Foreskin fibroblast (primary cell): ENCODE measurements at places on chromosomes 12 and 14.

- DNase-seq: no peak
These were observed 125.9 kb downstream of the CALM1 start for GRCh38 chr14:90522571-90523191.

DNA sequence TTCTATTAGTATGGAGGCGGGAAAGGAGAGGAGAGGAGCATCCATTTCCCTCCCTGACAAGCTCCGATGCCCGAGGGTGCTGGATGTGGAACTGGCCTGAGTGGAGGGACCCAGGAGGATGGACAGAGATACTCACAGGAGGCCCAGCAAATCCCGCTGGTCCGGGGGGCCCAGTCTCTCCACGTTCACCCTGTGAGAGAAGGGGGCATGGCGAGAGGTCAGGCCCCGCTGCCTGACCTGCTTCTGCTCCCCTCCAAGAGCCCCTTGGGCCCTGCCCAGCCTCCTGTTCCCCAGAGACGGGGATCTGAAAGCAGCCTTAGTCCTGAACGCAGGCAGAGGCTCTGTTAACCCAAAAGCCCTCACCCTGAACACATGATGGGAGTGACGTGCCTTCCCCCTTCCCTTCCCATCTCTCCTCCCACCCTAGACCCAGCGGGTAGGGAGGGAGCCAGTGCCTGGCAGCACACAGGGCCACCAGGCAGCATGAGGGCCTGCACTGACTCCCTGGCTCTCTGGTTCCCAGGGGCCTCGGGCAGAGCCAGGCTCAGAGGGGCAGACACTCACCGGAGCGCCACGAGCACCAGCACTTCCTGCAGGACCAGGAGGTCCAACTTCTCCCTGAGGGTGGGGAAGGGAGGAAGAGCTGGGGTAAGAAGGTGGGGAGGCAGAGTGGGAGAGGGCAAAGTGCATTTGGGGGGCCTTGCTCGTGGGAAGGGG, 17.5 kb downstream of the TMEM106C start:
- no peak for DNase-seq

- no peak for DNase-seq
These were observed 17.6 kb downstream of the CCDC88C start for GRCh38 chr14:91399868-91400640.

- no peak for DNase-seq
These were observed 20.5 kb downstream of the KITLG start for GRCh38 chr12:88559772-88560171.

DNA sequence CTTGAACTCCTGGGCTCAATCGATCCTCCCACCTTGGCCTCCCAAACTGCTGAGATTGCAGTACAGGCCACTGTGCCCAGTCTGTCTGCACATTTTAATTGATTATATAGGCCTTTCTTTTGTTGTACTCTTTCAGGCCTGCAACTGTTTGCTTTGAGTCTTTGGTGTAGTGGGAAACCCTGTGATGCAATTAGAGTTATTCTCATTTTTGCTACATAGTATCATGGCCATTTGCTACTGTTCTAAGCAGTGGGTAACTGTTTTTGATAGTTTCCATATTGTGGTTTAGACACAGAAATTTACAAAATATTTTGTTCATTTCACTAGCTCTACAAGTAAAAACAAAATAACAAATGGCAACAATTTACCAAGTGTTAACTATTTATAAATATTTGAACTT, 6.3 kb upstream of the TUBA1B start:
- no peak for DNase-seq

GRCh38 chr14:93231129-93231979, 24.3 kb downstream of the UBR7 start:
- DNase-seq: peak; percentile 77

DNA sequence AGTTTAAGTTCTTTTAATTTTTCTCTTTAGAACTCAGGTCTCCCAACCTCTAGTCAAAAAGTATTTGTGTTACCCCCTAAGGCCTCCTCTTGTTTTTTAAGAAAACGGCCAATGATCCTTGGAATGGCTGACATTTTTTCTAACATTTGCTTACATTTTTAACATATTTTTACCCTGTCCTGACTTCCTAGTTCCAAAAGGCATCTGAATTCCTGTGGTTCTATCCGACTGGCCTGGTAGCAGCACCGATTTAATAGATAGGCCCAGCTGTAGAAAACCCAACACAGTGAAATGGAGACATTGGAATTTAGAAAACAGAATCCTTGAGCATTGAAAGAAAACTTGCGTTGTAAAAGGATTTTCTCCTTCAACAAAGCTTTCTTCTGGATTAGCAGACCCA, 134.7 kb upstream of the GSC start:
- DNase-seq: no peak

GRCh38 chr14:69214393-69214792, 23.1 kb downstream of the EXD2 start:
- no peak for DNase-seq

GRCh38 chr12:57759360-57759980, 4.6 kb downstream of the MARCHF9 start:
- no peak for DNase-seq

DNA sequence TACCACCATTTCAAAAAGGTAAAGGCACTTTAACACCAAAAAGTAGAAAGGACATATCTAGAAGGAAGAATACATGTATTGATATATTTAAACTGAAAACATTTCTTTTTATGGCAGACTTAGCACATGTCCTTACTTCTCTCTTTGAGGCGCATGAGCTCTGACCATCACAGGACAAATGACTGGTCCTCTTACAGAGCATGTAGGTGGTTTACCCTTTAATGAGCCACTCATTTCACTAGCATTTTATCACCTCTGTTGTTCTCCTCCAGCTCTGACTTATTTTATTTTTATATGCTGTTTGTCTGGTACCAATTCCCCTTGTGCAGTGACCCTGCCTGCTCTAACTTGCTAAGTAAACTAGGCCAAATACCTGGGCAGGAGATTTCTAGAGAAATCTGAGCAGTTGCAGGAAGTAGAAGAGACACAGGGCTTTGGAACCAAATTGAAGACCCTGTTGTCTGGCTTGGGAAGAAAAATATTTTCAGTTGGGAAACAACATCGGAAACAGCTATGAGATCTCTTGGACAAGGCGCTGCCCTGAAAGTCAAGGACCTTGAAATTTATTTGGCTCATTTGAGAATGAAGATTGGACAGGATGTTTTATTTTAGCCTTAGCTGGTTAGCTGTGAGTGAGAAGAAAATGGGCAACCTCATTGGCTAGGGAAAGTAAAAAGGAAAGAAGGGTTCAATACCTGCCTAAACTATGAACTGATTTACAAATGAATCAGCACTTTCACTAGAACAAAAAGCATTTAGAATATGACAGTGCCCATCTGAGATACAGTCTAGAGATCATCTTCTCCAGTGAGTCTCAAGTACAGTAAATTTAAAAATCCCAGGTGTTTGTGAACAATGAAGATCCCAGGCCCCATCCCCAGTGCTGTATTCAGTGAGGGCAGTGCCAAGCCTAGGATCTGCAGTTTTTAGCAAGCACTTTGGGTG, 374.4 kb downstream of the ZFP36L1 start:
- DNase-seq: no peak

DNA sequence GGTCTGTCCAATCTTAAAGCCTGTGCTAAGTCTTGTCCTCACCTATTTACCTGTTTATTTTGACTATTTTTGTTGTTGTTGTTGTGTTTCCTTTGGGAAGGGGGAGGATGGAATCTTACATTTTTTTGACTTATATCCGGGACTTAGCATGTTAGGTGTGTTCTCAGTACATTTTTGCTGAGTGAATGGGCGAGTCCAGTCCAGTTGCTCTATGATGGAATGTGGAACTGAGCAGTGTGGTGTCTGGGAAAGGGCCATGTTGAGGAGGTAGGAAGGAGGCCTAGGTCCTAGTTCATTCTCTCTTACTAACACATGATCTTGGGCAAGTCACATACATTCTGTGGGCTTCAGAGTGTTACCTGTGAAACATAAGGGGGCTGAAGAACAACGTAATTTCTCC, 80.9 kb upstream of the SLC38A2 start:
- no peak for DNase-seq

DNA sequence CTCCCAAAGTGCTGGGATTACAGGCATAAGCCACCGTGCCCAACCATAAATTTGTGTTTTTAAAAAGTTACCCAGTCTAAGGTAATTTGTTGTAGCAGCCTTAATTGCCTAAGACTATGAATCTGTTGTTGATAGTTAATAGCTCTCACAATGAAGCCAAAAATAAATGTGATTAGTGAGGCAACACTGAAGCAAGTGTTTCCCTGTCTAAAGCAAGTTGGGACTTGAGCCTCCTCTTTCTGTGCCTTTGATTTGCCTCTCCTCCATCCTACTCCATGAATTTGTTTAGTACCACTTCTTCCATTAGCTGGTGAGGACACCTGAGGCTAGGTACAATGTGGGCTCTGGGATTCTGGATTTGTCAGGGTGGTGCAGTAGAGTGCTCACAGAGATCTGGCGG, 36.8 kb downstream of the DAAM1 start:
- DNase-seq: no peak

DNA sequence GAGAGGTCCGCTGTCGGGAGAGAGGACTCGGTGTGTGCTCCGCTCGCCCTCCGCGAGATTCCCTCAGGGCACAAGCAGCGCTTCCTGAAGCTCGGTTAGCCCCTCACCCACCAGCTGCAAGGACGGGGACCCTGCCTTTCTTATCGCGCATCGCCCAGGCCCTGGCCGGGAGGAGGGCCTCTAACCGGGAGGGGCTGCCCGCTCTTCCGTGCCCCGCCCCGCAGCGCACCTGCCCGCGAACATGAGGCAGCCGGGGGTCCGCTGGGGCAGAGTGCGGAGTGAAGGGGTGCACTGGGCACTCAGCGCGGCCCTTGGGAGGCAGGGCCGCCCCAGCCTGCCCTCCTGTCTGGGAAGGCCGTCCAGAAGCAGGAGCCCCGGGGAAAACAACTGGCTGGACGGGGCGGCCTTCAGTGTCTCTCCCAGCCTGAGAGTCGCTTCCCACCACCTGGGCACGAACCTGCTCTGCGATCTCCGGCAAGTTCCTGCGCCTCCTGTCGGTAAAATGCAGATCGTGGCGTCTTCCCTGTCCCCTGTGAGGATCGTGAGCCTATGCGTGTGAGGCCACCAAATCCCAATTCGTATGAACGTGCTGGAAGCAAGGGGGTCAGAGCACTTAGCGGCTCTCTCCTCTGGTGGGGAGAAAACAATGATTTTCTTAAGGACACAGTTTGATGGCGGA, 28.0 kb upstream of the ADIPOR2 start:
- DNase-seq: peak; percentile 31
